Foreskin fibroblast (primary cell): ENCODE measurements at places on chromosomes 6 and 20.

DNA sequence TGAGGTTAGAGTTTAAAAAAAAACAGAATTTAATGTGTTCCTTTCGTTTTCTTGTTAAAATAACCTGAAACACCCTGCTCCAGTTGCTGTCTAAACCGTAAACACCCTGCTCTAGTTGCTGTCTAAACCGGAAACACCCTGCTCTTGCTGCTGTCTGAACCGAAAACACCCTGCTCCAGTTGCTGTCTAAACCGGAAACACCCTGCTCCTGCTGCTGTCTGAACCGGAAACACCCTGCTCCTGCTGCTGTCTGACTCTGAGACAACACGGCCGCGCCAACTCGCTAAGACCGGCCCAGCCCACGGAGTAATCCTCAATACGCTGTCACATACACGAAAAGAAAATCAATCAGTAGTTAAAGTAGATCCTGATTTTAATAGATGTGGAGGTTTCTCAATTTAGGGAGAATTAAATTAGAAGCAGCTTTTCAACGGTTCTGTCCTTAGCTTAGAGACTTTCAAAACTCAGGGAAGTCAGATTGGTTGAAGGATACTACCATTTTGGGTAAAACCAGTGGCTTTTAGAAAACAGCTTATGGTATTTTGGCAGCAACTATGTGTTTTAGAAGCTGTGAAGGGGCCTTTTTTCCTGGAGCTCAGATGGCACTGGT, 98.3 kb downstream of the RAMACL start:
- DNase-seq: no peak

DNA sequence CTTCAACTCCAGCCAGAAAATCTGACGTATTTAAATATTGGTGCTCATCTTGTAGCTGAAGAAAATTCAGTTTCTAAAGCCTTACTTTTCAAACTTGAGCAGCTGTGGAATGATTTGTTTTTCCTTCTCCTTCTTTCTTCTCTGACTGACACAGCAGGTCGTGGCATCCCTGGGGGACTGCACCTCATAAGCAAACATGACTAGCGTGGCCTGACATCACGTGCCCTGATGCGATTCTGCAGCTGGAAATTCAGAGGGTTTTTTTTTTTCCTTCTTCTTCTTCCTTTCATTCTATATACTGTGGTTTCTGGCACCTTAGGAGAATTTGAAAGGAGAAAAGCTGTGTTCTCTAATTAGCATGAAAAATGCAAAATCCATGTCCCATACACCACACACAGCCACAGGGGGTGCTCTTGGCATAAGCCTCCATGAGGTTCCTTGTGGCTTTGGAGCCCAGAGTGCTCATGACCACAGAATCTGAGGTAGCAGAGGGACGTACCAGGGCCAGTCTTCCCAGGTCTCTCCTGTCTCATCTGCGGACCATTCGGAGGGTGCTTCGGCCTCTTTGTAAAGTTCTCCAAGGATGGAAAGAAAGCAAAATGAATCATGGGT, 258.5 kb upstream of the CDH4 start:
- no peak for DNase-seq

- DNase-seq: no peak
Observed at GRCh38 chr6:12336121-12336971, 46.2 kb downstream of the EDN1 start.

GRCh38 chr6:77650098-77650663, 2.7 kb upstream of the MEI4 start:
- no peak for DNase-seq

DNA sequence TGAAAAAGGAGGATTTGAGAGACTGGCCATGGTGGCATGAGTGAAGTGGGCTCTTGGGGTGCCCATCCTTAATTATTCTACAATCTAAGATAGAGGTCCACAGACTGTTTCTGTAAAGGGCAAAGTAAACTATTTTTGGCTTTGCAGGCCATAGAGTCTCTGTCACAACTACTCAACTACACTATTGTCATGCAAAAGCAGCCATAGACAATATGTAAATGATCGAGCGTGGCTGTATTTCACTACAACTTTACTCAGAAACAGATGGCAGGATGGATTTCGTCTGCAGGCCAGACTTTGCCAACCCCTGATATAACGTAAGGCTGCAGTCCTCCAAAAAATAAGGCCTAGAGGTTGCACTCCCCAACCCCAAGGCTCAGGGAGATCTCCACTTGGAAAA, 58.2 kb upstream of the NAA20 start:
- no peak for DNase-seq

GRCh38 chr6:11514672-11515071, 22.9 kb upstream of the TMEM170B start:
- no peak for DNase-seq

DNA sequence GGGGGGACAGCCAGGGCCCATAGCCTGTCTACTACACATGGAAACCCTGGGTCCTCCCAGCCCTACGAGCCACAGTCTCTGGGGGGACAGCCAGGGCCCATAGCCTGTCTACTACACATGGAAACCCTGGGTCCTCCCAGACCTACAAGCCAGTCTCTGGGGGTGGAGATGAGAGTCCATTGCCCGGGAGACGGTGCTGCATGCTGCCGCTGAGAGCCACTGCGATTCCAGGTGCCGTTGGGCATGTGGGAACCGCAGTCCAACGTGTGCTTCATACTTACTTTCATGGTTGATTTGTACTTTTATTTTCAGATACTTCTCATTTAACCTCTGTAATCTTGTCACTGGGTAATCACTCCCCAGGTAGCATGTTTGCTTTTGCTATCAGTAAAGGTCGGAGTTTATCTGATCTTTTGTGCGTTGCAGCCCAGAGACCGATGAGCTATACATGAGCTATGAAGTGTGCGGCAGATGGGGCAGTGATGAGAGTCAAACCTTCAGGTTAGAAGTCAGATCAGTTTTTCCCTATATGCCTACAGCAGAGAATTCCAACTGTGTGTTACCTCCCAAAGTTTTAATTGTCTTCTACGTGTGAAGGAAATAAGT, 58.2 kb downstream of the SMOC2 start:
- no peak for DNase-seq

- DNase-seq: peak; percentile 71
Observed at GRCh38 chr20:4038047-4038459, 22.7 kb upstream of the RNF24 start.

GRCh38 chr20:63087872-63088680, 81.3 kb upstream of the BHLHE23 start:
- no peak for DNase-seq

DNA sequence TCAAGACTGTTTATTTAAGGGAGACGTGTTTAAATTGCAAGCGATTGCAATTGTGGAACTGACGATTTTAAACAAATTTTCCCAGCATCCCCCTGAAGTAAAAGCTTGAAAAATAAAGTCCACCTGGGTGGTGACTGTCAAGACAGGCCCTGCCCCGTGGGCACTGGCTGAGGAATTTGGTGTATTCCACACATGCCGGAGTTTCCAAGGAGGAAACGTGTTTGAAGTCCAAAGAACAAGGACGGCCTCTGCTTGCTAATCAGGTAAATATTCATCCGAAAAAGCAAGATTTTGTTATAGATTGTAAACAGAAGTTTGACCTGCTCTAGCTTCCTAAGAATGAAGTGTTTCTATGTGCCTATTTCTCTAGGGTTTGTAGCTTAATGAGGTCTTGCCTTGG, 505.1 kb downstream of the QKI start:
- DNase-seq: no peak

- no peak for DNase-seq
Observed at GRCh38 chr6:100105919-100106529, 112.0 kb upstream of the MCHR2 start.

- DNase-seq: no peak
Observed at GRCh38 chr20:56004611-56005388, 519 bp downstream of the CBLN4 start.

- no peak for DNase-seq
Observed at GRCh38 chr6:125097186-125097585, 56.4 kb upstream of the TPD52L1 start.

GRCh38 chr6:44422531-44422930, 35.0 kb downstream of the CDC5L start:
- no peak for DNase-seq

DNA sequence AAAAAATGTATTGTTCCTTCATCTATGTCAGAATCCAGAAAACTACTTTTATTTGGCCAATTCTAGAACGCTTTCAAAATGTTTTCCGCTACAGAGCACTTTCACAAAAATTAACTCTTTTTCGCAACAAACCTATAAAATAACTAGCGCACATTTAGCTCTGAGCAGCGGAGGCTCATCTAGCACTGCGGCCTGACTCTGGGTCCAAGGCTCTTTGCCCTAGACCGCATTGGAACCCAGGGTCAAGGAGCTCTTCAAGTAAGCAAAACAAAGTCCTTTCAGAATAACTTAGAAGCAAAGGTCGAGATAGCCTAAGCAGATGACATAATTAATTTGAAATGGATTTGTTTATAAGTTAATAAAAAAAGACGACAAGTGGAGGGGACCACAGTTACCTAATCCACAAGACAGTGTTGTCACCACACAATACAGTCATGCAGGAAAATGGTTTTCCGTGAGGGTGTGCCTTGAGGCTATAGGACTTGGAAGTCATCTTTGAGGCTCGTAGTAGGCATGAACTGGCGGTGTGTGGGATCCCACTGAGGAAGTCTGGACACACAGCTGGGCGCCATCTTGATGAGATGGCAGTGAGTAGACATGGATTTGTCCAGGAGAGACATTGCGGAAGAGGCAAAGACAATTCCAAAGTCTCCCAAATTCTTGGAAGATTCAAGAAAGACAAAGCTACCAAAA, 29.2 kb upstream of the IRF4 start:
- no peak for DNase-seq

GRCh38 chr6:20434766-20435165, 33.1 kb downstream of the E2F3 start:
- DNase-seq: no peak

GRCh38 chr20:18380908-18381529, 85.8 kb downstream of the DZANK1 start:
- DNase-seq: no peak

DNA sequence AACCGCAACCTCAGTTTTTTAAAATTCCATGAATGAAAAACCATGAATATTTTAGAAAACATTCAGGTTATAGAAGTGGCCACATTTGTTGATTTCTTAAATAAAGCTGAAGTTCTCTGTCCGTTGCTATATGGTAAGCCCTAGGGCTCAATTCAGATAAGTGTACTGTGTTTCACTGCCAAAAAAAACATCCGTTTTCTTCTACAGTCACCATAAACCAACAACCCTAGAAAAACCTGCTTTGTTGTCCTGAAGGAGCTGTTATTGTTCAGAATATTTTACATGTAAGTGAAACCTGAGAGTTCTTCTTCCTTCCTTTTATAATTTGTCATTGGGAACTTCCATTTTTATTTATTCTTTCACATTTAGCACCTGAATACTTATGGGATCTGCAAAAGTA, 274.1 kb downstream of the TFAP2A start:
- no peak for DNase-seq

- DNase-seq: peak; percentile 4
Observed at GRCh38 chr20:13910492-13910891, 79.9 kb downstream of the SEL1L2 start.

DNA sequence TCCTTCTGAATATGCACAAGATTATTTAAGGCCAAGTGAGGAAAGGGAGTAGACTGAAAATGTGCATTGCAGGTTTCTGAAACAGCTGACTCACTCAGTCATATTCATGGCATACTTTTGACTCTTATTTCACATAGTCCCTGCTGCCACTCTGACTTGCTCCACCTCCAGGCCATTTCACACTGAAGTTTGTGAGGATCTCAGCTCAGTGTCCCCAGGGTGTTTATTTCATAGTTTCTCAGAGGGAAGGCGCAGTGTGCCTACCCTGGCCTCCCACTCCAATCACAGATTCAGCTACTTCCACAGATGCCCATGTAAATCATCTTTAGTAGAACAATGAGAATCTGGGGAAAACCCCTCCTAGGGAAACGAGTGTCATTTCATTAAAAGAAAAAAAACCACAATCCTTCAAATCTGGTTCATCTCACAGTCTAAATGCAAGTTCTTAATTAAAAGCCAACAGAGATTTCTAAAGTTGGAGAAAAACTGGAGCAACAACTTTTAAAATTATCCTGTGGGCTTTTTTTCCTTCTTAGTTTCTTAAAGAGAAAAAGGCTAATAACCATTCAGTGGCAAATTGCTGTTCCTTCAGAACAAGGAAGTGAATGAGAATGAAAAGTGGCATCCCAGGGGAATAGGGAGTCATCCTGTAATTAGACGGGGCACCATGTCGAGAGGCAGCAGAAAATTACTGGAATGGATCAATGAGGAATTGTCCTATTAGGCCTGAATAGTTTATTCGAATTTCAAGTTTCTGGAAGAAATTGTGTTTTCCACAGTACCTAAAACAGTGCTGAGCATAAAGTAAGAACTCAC, 133.6 kb downstream of the TFAP2B start:
- no peak for DNase-seq

GRCh38 chr20:36149469-36149868, 5.1 kb upstream of the EPB41L1 start:
- no peak for DNase-seq

DNA sequence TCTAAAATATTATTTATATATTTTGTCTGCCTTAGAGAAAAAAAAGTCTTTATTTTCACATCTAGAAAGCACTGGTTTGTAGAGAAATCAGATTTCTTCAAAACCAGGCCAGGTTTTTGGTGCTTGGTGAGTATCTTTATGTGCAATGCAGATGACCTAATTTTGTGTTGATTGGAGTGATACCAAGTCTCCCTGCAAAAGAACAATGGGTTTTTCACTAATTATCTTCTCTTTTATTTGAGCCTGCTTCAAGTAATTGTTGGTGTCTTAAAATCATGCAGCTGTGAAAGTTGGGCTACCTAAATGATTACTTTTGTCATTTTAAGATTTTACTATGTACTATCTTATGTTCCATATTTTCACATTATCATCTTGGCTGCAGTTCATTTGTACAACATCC, 874.7 kb downstream of the TFAP2A start:
- DNase-seq: peak; percentile 64

DNA sequence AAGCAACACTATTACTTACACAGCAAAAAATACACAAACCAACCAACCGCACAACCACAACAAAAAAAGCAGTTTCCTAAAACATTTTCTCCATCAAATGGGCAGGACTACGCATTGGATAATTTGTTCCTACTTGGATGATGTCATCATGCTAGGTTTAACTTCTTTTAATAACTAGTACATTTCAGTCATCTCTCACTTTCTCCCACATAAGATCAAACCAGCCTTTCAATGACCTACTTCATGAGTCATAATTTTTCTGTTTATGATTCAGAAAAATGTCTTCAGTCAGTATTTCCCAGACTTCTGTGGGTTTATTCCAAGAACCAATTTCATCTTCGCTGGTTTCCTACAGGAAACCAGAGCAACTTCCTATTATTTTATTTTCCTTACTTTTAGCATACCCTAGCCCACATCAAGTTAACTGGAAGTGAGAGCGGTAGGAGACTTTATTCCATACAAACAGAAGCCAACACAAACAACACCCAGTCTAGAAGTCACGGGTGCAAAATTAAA, 134.2 kb downstream of the GMDS start:
- peak; percentile 49 for DNase-seq
